ENCODE measurements at places on chromosomes 3 and 15. TPM values are rescaled to one million over a fixed set of nuclear protein-coding genes. Genes with fewer than 3 reads are reported as not detected.

The FGF7 gene
- polyA plus RNA-seq: 15.0 TPM

The RTP1 gene
- not detected for polyA plus RNA-seq

The TM6SF1 gene
- 2.0 TPM for polyA plus RNA-seq

DNA sequence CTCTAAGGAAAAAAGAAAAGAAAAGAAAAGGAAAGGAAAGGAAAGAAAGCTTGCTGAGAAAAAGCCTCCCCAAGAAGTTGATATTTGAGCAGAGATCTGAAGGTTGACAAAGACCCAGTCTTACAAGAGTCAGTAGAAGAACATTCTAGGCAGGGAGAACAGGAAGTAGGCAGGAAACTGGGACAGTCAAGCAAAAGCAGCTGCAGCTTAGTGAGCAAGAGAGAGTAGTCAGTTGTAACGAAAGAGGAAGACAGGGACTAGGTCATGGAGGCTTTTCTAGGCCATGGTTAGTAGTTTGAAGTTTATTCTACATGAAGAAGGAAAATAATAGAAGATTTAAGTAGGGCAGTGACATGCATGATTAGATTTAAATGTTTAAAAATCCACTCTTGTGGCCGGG, 31.8 kb upstream of the KLHL6 start:
- no peak for DNase-seq

- DNase-seq: peak; percentile 29
These were observed 371 bp upstream of the CLSTN2 start for GRCh38 chr3:139934613-139935015.

- DNase-seq: no peak
These were observed 35.5 kb upstream of the CCR2 start for GRCh38 chr3:46318207-46318927.

GRCh38 chr3:27746838-27747237, 24.7 kb upstream of the EOMES start:
- no peak for DNase-seq

DNA sequence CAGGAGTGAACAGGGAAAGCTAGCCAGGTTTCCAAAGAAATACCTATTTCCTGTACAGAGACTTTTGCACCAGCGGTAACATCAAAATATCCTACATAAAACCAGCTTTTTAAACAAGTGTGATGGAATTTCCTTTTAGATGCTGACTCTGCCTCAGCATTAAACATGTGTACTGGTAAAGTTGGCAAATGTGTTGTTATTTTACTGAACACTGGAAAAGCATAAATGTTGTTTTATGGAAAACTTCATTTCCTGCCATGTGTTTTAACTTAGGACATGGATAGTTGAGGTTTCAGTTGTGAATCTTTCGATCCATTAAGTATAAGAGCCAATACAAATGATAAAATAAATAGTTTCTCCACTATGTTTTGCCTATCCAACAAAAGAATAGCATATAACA, 15.7 kb downstream of the OXNAD1 start:
- DNase-seq: no peak

- no peak for DNase-seq
These were observed 11.7 kb downstream of the CCR1 start for GRCh38 chr3:46196261-46196957.
